Brain (organoid and tissue), 16 donors: ENCODE measurements at places on chromosomes 7 and 10. TPM values are rescaled to one million over a fixed set of nuclear protein-coding genes. Genes with fewer than 3 reads are reported as not detected.

The CH25H gene
- 1.3 TPM for polyA plus RNA-seq

The CYP3A4 gene
- not detected for polyA plus RNA-seq

The NKX2-3 gene
- polyA plus RNA-seq, result not detected

The MBL2 gene
- not detected for polyA plus RNA-seq

The TEX36 gene
- not detected for polyA plus RNA-seq

The OTUD1 gene
- 10.4 TPM for polyA plus RNA-seq

The POU6F2 gene
- 2.1 TPM for polyA plus RNA-seq

The KIAA1217 gene
- polyA plus RNA-seq, result 1.7 TPM

The CCL24 gene
- 1.4 TPM for polyA plus RNA-seq

The TAS2R3 gene
- polyA plus RNA-seq, result not detected

The CADPS2 gene
- polyA plus RNA-seq, result 27.2 TPM

The GJD4 gene
- not detected for polyA plus RNA-seq

The PALD1 gene
- polyA plus RNA-seq, result 6.4 TPM

The LEP gene
- not detected for polyA plus RNA-seq

The FAM25A gene
- not detected for polyA plus RNA-seq

The HOXA1 gene
- polyA plus RNA-seq, result not detected

The FIGNL1 gene
- 8.8 TPM for polyA plus RNA-seq

The LIPK gene
- polyA plus RNA-seq, result not detected

The SCIN gene
- 2.5 TPM for polyA plus RNA-seq

The AOAH gene
- polyA plus RNA-seq, result 2.6 TPM
